ENCODE measurements at places on chromosomes 12 and 14.
A peak's percentile ranks its signal among the peaks of the same experiment; 100 is the strongest.

DNA sequence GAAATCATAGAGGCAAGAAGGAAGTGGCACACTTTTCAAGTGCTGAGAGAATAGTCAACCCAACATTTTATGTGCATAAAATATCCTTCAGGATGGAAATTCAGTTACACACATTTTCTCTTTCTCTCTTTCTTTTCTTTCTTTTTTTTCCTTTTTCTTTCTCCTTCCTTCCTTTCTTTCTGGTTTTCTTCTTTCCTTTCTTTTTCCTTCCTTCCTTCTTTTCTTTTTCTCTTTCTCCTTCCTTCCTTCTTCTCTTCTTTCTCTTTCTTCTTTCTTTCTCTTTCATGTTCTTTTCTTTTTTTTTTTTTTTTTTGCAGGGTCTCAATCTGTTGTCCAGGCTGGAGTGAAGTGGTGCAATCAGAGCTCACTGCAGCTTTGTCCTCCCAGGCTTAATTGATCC, 38.7 kb upstream of the OR5AU1 start:
- no peak for DNase-seq

DNA sequence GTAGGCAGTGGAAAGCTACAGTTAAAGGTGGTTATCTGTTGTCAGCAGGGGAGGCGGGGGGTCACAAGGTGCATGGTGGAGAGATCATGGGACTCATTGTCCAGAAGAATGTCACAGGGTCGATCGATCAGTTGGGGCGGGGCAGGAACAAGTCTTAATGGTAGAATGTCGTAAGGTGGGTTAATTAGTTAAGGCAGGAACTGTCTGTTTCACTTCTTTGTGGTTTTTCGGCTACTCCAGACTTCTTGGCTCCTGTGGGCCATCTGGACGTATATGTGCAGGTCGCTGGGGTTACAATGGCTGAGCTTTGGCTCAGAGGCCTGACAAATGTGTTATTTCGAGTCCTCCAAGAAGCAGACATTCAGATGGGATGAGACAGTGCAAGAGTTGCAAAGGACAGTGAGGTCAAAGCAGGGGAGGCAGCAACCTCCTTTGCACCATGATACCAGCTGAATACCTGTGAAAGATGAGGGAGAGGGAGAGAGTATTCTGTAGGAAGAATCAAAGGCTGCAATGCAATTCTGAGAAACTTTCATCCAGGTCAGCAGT, 246.9 kb upstream of the TMEM132C start:
- DNase-seq, result no peak

DNA sequence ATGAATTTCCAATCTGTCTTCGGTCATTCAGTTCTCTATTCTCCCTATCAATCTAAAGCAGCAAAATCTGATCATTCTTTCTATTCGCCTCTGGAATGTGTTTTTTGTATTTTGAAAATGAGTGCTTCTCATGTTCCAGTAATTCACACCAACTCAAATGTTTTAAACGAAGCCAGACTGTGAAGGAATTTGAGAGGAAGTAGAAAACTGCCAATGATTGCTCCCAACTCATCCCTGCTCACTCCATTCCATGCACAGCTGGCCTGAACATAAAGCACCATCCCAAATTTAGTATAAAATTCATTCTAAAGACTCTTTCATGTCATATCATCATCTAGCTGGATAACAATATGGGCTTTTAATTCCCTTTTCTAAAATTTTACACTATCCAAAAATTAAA, 123.8 kb downstream of the DUSP6 start:
- DNase-seq, result no peak

DNA sequence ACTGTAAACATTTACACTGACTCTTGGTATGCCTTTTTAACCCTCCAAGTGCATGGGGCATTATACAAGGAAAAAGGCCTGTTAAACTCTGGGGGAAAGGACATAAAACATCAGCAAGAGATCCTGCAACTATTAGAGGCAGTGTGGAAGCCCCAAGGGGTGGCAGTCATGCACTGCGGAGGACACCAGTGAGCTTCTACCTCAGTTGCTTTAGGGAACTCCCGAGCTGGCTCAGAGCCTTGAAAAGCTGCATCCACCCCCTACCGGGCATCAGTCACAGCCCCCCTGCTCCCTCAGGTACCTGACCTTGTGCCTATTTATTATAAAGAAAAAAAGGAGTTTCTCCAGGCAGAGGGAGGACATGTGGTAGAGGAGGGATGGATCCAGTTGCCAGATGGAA, 695.6 kb upstream of the LMO3 start:
- no peak for DNase-seq

DNA sequence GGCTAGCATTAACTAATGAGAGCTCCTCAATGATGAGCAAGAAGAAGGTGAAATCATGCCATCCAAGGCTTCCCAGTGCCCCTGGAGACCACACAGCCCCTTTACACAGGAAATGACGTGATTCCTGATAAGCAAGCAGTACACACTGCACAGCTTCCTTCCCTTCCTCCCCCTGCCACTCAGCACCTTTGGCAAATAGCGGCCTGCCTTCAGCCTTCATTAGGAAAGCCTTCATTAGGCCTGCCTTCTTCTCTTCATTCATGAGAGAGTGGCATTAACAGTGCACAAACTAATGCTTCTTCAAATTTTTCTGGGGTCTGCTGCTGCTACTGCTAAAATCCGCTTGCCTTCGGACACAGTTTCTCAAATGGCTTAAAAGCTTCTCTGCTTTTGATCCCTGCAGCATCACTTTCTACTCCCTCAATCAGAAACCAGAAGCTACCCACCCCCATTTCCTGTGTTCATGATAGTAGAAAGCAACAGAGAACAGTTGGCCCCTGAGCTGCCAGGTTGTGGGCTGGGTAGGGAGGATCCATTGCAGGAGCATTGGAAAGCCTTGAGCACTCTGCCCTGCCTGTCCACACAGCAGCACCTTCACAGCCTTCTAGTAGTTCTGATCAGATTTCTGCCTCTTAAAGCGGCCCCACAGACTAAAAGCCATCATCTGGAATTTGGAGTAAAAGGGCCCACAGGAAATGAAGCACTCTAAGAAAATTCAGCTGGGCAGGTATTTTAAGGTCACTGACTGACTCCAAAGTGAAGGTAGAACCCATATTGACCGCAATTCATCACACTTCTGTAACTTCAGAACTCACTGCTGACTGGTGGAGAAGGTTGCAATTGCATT, 103.8 kb upstream of the ETV6 start:
- DNase-seq, result peak; percentile 16

GRCh38 chr12:1091350-1091749, 100.3 kb downstream of the ERC1 start:
- no peak for DNase-seq

DNA sequence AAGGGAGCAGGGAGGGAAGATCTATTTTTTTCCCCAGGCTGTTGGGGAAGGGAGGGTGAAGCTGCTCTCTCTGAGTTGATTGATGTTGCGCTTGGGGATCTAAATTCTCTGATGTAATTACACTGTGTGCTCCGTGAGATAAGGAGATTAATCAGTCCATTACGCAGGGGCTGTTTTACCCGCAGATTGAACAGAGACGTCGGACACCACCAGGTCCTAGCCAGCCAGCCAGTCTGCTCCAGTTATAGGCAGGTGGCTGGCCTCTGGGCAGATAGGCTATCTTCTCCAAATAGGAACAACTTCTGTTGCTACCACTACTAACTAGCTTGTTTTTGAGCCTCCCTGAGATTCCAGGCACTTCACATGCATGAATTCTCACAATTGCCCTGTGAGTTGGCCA, 91.1 kb downstream of the SRRM4 start:
- no peak for DNase-seq

GRCh38 chr12:100216337-100216736, 15.7 kb downstream of the ACTR6 start:
- no peak for DNase-seq

GRCh38 chr14:91830777-91831176, 36.6 kb downstream of the TC2N start:
- DNase-seq, result peak; percentile 93

GRCh38 chr14:72904840-72905561, 11.1 kb upstream of the DPF3 start:
- DNase-seq, result peak; percentile 74

DNA sequence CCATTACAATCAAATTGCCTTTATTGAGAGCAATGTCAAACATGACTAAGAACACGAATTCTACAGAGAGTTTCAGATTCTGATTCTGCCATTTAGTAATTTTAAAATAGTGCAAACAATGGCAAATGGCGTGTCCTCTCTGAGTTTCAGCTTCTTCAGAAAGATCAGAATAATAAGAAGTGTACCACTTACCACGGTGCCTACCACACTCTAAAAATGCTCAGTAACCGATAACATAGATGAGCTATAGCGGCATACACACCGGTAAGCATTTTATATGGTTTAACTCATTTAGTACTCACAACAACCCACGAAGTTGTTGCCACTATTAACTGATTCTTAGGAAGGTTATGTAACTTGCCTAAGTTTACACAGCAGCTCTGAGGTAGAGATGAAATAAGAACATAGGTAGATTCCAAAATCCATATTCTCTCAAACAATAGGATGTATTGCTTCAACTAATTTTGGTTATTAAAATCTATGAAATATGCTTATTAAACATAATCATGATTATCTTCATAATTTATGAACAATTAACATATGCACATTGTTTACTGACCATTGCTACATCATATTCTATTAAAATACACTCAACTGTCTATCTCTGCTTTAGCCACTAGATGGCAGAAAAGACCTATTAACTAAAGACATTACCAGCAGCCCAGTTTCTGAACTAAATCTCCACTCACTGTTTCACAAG, 38.3 kb downstream of the SLC6A15 start:
- peak; percentile 83 for DNase-seq

DNA sequence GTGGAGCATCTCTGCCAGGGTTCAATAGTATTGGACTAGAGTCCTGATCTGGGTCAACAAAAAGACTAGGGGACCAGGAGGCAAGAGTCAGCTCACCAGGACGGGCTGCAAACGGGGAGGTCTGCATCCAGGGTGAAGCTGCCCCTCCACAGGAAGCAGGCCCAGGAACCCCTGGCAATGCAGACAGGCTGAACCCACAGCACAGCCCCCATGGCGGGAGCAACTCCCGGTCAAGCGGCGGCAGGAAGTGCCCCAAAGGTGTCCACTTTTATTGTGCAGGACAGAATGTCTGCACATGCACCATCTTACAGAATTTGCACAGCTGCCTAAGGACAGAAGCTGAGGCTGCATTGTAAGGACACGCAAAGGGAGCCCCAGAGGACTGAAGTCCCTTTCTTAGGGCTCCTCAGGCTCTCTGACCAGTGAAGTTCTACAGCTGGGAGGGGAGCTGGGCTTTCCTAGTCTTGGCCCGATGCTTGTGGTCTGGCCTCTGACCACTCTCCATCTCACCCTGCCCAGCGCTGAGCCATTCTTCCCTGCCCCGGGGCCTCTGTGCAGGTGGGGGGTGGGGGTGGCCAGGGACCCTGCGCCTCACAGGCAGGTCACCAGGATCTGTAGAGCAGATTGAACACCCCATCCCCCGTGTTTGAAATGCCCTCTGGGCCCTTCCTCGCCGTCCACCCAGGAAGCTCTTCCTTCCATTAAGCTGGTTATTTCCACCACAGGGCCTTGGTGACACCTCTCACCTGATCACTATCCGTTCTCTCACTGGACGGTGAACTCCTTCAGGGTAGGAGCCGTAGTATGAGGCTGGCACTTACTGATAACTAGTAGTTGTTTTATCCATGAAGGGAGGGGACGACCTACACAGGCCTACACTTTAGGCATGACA, 75.9 kb downstream of the NINJ2 start:
- no peak for DNase-seq

DNA sequence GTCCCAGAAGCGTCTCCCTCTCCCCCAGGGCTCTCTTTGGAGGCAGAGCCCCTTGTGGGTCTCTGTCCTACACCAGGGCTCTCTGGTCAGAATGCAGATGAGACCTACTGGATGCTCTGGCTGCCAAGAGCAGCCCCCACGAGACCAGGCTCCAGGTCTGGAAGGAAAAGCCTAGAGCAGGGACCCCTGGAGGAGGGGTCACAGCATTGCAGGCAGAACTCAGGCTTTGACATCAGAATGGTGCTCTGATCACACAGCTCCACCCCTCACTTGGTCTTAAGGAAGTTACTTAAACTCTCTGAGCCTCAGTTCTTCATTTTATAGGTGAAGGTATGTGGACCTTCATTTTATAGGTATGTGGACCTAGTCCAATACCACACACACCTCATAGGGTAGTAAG, 83.1 kb downstream of the ARL6IP4 start:
- DNase-seq, result peak; percentile 35
